ENCODE measurements at places on chromosomes 12 and 14.
A peak's percentile ranks its signal among the peaks of the same experiment; 100 is the strongest.

DNA sequence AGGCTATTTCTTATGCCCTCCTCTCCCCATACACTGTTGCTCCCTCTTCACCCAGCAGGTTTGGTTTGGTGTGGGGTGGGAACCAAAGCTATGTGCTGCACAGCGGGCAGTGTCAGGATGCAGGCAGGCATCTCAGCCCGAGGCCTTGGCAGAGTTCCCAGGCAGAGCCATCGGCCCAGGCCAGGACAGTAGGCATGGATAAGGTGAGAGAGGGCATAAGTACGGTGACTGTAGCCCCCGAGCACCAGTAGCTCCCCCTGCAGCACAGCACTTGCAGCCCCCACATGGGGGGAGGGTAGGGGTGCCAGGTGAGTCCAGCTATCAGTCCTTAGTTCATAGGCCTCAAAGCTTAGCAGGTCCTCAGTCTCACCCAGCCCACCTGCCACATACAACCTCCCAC is 7.2 kb downstream of the KLHL33 start:
- DNase-seq, result no peak

- no peak for DNase-seq
Observed at GRCh38 chr14:96874127-96874526, 76.9 kb downstream of the VRK1 start.

DNA sequence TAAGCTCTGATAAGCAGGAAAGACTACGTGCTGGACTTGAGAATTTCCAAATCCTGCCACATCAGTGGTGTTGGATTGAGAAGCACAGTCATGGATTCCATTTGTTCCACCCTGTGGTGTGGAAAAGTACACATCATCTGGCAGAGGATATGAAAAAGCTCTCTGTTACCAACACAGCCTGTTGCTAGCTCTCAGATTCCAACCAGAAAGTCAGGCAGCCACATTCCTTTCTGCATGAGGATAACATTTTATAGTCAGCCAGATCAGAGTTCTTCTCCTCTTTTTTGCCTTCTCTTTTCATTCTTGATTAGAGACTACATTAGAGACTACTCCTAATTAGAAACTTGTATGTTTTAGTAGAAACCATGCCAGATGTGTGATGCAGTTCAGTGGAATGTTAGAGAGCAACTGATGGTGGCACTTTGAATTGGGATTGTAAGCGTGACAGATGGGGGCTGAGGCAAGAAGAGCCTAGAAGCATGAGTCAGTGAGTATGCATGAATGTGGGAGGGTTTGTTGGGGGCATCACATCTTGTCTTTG is 61.2 kb upstream of the STXBP6 start:
- peak; percentile 89 for DNase-seq

- no peak for DNase-seq
Observed at GRCh38 chr14:39665075-39665475, 232.8 kb upstream of the FBXO33 start.

DNA sequence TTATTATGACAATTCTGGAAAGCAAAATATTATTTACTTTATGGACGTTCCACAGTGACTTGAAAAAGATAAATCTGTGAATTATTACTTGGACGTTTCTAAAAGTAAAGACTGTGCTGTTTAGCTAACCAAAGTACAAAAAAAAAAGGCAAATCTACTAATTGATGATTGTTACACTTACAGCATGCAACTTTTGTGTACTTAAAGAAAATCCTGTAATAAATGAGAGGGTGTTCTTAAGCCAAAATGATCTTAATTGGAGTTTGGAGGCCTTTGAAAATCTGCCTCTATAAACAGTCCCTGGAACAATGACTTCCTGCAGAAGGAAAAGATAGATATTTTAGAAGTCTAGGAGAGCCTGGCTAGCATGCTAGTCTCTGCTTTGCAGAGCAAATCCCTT is 434.0 kb upstream of the SYT1 start:
- DNase-seq, result no peak

GRCh38 chr14:86015511-86015910 is 485.6 kb downstream of the FLRT2 start:
- no peak for DNase-seq

- no peak for DNase-seq
Observed at GRCh38 chr12:104478396-104479122, 21.8 kb downstream of the CHST11 start.

- DNase-seq, result peak; percentile 63
Observed at GRCh38 chr12:1644534-1645438, 15.8 kb downstream of the WNT5B start.

GRCh38 chr12:88391556-88391955 is 188.7 kb downstream of the KITLG start:
- DNase-seq, result no peak

DNA sequence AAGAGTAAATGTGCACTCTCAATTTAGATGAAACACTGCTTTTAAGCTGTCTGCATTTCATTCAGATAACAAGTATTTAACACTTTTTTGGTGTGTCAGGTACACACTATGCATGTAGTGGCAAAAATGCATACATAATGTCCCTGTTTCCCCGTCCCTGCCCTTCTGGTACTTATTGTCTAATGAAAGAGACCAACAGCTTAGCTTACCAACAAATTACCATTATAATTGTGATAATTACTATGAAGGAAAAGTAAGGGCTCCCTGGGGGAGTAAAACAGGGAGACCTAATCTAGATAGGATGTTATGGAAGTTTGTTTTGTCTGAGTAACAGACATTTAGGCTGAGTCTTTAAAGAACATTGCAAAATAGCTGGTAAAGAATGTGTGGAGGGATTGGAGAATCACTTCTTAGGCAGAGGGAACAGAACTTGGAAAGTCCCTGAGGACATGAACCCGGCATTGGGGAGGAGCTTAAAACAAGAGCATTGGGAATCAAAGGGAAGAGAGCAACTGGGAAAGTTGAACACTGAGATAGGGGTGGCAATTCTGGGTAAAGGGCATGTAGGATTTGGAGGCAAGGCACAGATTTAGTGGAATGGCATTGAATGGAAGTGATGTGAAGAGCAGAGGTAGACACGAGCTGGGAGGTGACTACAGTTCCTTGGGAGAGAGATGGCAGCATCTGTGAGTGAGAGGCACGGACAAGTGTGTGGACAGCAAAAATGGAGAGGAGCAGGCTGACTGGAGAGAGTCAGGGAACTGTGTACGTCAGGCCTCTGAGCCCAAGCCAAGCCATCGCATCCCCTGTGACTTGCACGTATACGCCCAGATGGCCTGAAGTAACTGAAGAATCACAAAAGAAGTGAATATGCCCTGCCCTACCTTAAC is 181.6 kb downstream of the GRIP1 start:
- DNase-seq, result no peak

DNA sequence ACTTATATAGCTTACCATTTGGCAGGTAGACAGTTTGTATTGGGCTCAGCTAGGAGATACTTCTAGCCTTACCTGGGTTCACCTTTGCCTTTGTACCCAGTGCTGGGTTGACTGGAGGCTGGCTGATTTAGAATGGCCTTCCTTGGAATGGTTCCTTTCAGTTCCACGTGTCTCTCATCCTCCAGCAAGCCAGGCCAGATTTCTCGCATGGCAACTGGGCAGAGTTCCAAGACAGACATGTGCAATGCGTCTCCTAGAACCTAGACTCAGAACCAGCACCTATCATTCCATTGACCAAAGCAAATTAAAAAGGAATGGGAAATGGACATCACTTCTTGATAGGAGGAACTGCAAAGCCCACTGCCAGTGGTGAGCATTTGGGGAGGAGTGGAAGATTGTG is 79.1 kb upstream of the BDKRB2 start:
- DNase-seq, result no peak

DNA sequence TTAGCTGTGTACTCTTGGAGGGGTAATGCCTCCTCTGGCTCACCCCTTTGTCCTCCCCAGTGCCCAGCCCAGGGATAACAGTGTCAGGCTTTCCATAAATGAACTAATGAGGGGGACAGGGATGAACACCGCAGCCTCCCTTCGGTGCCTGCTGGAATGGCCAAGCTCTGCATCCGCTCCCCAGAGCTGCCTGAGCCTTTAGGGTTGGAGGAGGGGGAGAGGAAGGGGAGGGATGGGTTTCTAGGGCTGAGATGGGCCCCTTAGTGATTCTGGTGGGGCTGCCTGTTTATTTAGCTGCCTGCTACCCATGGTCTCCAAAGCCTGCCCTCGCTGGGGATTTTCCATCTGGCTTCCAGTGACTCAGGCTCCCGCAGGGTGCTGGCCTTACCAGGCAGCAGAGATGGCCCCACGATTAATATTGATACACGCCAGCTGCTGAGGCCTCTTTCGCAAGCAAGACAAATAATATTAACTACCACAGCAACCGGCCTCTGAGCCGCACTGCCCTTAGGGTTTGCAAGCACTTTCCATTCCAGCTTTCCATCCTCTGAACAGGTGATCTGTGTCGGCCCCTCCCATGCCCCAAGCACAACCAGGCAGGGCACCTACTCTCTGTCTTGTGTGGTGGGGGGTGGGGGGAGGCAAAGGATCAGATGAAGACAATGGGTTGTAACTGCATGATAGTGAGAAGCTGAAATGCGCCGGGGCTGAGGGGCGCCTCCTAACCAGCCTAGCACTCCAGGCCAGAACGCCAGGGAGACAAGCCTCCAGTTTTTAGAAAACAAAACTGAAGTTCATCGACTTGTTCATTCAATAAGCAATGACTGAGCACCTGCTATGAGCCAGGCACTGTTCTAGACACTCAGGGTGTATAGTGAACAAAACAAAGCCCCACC is 56.7 kb downstream of the C14orf132 start:
- peak; percentile 20 for DNase-seq

DNA sequence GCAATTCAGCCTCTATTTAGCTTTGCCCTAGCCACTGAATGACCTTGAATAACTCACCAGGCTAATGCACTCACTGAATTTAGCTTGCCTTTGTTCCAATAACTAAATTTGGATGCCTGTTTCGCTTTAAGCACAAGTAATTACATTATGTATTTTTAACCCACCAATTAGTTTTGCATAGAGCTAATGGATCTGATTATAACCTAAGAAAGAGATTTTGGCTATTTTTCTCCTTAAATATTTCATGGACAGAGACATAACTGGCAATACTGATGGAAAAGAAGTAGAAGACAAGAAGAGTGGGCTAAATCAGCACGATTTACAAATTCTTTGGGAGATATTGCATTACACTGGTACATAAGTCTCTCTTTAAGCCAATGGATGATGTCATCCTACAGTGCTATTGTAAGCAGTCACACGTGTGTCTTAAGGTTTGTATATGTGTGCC is 85.7 kb downstream of the AKAP6 start:
- DNase-seq, result no peak

DNA sequence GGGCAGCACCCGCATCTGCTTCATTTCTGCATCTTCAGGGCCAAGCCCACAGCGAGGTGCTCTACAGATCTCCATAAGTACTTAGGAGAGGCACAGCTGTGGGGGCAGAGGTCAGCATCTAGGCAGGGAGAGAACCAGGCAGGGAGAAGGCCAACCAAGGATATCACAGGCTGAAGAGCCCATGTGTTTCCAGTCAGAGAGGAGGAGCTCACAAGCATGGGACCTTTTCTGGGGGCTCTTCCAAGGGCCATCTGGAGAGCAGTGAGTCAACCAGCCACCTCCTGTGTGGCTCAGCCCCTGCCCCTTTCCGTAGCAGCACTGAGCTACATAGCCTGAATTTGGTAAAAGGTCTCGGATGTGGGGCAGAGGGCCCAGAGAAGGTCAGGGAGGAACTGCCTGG is 78.5 kb downstream of the ARL6IP4 start:
- peak; percentile 50 for DNase-seq

GRCh38 chr14:102356280-102356679 is 6.4 kb downstream of the CINP start:
- DNase-seq, result no peak

GRCh38 chr14:33548606-33549005 is 402.3 kb downstream of the EGLN3 start:
- no peak for DNase-seq

- DNase-seq, result no peak
Observed at GRCh38 chr12:3034067-3034750, 43.0 kb upstream of the TSPAN9 start.

GRCh38 chr14:19771895-19772430 is 1.3 kb upstream of the OR4M1 start:
- DNase-seq, result no peak

DNA sequence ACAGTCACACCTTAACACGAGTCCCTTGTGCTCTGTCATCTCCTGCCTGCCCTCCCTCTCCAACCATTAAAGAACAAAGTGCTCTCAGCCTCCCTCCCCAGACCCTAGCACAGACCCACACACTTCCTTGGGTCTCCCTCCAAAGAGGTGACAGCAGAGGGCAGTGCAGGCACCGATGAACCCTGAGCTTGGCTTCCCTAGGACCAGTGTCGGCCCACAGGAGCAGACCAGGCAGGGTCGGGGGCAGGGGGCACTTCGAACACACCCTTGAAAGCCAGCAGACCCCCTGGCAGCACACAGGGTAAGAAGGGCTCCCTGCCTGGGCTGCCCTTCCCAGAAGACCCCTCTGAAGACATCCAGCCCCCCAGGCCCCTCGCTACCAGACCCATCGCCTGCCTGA is 7.0 kb downstream of the CDK2AP1 start:
- DNase-seq, result no peak

DNA sequence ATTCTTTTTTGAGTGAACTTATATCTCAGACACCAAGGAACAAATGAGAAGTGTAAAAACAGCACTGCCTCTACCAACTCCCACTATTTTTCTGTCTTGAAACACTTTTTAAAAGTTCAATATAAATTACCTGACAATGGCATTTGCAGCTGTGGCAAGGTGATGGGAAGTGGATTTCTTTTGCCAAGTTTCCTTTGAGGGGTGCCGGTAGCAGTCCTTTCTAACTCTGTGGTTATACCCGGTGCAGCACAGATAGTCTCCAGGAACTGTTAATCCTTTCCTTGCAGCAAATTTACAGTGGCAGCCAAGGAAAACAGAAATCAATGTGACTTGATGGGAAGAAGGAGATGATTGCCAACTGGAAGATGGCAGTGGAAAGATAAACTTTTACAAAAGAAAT is 243.7 kb downstream of the BCAT1 start:
- DNase-seq, result no peak

DNA sequence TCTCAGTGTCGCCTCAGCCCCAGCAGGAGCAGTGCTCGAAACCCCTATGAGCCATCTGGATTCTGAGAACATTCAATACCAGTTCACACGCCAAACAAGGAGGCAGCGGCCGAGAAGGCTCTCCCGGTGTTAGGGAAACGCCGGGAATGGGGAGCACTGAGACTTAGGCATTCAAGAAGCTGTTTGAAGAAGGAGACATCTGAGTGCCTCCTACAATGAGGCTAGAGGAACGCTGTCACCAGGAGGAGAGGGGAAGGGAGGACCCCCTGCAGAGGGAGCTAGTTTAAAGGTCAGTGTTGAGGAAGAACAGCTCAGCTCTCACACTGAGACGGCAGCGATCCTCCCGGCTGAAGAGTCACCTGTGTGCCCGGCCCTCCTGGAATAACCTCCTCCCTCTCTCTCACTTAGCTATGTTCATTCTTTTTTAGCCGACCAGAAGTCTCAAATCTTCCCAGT is 69.9 kb downstream of the SERPINA3 start:
- DNase-seq, result no peak

GRCh38 chr14:85822236-85822635 is 292.3 kb downstream of the FLRT2 start:
- DNase-seq, result no peak
